ENCODE measurements at places on chromosomes 7 and 10.

- DNase-seq, result no peak
These were observed 280.5 kb downstream of the IPMK start for GRCh38 chr10:57987055-57987721.

DNA sequence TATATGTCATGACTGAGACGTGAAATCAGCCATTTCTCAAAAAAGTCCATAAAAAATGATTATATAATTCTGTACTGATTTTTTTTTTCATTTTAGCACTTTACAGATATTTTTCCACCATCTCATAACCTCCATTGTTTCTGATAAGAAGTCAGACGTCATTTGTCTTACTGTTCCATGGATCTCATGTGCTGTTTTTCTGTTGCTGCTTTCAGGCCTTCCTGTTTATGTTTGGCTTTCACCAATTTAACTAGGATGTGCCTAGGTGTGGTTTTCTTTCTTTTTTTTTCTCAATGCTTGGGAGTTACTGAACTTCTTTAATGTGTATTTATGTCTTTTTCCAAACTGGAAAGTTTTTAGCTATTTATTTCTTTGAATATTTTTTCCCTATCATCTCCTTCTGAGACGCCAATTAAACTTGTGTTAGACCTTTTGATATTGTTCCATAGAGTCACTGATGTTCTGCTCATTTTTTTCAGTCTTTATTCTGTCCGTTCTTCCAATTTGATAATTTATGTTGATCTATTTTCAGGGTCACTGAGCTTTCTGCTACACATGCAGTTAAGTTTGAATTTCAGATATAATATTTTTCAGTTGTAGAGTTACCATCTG lies 43.3 kb downstream of the TAF3 start:
- DNase-seq, result no peak

DNA sequence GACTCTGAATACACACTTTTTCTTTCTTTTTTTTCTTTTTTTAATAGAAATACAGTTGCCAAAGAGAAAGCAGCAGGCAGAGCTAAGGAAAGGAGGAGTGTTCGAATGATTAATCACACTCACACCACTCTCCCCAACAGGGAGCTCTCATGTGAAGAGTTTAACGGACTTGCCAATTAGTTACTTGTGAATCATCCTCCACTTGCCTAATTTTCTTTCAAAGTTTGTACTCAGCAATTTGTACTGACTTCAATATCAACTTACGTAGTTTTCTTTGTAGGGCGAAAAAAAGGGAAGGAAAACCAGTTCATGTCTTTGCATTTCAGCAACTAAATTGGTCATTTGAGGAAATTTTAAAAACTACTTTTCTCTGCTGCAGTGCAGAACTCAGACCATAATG lies 109.2 kb downstream of the PIP4K2A start:
- DNase-seq, result no peak

GRCh38 chr7:29332042-29332811 lies 137.7 kb downstream of the CHN2 start:
- no peak for DNase-seq

DNA sequence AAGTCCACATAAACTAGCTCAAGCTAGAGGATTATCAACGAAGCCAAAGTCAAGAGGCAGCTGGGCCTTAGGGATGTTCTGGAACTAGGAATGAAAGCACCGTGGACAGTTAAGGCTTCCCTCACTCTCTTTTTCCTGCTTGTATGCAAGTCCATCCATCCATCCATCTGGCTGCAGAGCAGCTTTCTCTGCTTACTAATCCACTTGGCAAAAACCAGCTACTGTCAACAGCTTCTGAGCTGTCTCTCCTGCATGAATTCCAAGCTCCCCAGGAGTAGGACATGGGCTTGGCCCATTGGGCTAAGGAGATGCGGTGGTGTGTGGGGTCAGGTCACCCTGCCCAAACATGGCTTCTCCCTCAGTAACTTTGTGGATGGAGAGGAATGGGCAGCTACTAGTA lies 66.2 kb downstream of the NAMPT start:
- no peak for DNase-seq

GRCh38 chr10:30637881-30638467 lies 8.4 kb upstream of the LYZL2 start:
- DNase-seq, result no peak

GRCh38 chr7:142629588-142630260 lies 119.5 kb upstream of the PRSS1 start:
- DNase-seq, result no peak

DNA sequence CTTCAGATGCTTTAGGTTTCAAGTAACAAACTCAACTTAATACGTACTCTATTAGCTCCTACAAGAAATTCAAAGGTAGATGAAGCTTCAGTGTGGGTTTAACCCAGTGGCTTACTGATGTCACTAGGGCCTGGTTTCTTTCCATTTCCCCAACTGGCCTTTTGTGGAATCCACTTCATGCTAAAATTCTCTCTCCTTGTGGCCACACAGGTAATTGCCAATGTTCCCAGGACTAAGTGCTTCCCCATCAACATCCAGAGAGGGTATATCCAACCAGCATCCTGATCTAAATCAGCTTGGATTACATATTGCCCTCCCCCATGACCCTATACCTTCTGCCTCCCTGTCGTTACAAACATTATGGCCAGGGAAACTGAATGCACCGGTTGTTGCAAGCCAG lies 10.7 kb downstream of the FBXL13 start:
- no peak for DNase-seq

GRCh38 chr10:100505164-100505563 lies 14.5 kb downstream of the SEC31B start:
- no peak for DNase-seq

DNA sequence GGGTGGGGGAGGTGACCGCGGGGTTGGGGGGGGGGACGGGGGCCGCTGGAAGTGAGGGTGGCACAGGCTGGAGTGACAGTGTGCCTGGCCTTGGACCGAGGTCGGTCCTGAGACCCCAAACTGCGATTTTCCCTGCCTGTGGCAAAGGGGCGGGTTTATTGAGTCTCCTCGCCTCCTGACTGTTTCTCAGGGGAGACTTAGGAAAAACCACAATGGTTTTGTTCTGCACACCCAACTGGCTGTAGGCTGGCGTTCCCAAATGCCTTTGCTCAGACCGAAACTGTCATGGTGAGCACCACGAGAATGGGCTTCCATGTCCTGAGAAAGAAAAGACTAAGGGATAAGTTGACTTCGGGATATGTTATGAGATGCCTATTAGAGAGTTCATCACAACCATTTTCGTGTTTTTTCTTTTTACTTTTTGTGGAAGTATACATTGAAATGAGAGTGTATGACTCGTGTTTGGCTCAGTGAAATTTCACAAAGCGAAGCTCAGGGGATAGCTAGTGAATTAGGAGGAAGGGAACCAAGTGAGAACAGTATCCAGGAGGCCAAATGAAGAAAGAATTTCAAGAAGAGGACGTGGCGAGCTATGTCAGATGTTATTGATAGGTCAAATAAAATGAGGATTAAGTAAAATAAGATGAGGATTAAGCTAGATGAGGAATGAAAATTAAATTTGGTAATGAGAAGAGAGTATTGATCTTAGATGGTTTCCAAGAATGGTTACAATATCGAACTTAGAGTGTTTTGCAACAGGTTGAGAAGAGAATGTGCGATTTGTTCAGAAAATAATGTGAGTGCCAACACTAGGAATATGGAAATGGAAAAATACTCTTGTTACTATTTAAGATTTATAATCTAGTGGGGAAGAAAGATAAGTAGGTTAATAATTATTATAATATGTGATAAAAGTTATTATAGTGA lies 918 bp downstream of the NET1 start:
- DNase-seq, result no peak

- no peak for DNase-seq
These were observed 517.8 kb upstream of the CELF2 start for GRCh38 chr10:10499839-10500238.

GRCh38 chr10:35685402-35685801 lies 43.3 kb upstream of the FZD8 start:
- DNase-seq, result no peak

- no peak for DNase-seq
These were observed 127.5 kb downstream of the TMEM178B start for GRCh38 chr7:141201145-141201885.

GRCh38 chr7:78585980-78586379 lies 787.4 kb downstream of the PHTF2 start:
- DNase-seq, result no peak

GRCh38 chr10:117374506-117375359 lies 507 bp downstream of the PDZD8 start:
- peak; percentile 20 for DNase-seq

DNA sequence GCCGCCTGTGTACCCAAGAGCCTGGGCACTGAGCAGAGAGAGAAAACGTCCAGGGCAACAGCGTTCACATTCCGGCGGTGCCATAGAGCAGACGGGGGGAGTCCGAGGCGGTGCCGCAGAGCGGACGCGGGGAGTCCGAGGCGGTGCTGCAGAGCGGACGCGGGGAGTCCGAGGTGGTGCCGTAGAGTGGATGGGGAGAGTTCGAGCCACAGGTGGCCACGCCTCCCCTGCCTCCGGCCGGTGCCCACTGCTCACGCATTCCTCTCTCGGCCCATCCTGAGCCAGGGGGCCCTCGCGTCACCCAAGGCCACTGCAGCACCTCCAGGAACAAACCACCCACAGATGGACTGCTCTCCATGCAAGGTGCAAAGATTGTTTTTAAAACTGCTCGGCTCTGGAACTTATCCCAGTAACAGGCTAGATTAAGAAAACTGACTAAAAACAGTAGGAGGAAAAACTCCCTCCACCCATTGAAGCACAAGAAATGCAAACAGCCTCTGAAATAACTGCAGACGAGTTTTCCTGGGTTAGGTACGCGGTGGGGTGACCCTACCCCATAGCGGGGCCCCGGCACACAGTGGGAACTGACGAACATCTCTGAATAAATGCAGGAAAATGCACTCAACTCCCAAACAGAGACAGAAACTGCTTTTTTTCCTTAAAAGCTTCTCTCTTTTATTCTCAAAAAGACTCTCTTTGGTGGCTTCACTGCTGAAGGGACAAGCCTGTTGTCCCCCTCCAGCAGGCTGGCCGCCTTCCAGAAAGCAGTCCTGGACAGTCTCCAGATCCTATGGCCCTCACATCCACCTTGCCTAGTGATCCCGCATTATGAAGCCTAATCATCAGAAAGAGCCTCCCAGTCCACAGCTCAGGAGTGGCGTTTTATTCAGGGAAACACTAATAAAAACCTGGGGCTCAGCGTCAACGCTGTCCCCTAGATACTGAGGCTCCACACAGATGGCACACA lies 55.9 kb downstream of the DIP2C start:
- DNase-seq, result no peak

DNA sequence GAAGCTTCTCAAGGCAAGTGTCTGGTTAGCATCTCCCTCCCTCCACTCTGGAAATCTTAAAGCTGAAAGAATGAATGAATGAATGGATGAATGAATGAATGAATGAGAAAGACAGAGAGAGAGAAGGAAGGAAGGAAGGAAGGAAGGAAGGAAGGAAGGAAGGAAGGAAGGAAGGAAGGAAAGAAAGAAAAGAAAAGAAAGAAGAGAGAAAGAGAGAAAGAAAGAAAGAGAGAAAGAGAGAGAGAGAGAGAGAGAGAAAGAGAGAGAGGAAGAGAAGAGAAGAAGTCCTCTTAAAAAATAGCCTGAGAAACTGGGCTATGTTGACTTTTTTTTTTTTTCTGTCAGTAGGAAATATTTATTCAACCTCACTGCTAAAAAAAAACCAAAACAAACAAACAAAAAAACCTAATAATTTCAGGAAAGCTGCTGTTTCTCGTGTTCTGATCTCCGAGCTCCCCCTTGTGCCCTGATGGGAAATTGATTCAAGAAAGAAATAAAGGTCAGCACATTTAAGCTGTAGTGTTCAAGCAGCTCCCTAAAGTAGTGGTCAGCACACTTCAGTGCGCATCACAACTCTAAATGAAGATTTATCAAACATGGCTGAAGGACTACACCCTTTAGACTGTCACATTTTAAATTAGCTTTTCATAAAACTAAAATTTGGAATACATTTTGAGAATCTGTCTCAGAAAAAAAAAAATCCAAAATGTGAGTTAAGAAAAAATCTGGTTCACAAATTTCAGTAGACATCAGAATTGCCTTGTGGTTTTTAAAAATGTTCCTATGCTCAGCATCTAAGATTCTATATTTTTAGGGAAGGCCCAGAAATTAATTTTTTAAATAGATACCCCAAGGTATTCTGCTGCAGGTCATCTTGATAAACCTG lies 154.3 kb downstream of the ELAPOR2 start:
- DNase-seq, result no peak

DNA sequence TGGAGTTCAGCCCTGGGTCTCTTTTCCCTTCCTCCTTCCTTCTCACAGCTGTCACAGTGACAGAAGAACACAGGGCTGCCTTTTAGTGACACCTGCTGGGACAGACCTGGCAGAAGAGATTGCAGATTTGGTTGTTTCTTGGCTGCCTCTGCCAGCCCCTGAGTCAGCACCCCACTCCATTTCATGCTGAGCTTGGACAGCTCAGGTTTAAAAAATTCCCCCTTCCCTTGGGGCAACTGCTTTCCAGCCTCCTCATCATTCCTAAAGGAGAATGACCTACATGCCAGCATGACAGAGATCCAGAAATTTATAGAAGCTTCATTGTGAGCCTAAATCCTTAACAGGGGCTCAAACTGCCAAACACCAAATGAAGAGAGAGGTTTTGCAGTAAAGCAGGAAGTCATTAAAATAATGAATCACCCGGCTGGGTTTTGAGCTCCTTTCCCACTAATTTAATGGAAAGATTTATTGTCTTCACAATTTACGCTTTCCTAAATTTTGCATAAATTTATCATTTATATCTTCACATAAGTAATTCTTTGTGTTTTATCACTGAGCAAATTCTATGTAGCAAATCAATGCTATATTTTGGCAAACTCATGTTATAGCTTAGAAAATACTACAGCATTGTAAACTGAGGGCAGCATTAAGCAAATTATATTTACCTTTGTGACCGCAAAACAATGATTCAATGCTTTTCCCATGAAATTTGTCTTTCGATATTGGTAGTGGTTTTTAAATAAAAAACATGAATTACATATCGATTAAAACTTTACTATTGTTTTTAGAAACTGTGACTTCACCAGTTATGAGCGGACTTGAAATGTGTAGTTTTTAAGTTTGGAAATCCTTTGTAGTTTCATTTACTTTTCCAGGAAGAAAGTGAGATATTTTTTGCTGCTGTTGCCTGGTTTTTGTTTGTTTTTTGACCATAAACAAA lies 399.5 kb upstream of the ANKRD30A start:
- no peak for DNase-seq

DNA sequence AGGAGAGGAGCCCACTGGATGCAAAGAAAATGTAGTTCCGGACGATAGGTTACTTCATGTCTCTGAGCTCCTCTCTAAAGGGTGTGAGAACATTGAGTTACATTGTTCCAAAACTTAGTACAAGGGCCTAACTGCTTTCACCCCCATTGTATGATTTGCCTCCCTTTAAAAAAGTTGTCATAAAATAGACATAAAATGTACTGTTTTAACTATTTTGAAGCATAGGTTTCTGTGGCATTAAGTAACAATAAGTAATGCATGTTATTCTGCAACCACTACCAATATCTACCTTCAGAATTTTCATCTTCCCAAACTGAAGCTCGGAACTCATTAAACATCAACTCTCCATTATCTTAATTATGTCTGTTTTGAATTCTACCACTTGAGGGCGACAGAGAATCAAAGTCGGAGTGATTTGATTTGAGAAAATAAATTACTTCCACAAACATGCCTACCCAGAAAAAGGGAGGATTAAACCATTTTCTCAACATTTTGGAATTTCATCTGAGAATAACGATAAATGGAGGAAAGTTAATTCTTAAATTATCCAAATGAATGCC lies 2.7 kb downstream of the IGFBP1 start:
- DNase-seq, result no peak

All from stimulated activated CD4-positive, alpha-beta T cell treated with anti-CD3 and anti-CD28 coated beads, Interleukin-4, amount 100 ng/mL, for 4 hours (primary cell).